CD4-positive, alpha-beta memory T cell (primary cell): ENCODE measurements at places on chromosomes 6 and 20.

DNA sequence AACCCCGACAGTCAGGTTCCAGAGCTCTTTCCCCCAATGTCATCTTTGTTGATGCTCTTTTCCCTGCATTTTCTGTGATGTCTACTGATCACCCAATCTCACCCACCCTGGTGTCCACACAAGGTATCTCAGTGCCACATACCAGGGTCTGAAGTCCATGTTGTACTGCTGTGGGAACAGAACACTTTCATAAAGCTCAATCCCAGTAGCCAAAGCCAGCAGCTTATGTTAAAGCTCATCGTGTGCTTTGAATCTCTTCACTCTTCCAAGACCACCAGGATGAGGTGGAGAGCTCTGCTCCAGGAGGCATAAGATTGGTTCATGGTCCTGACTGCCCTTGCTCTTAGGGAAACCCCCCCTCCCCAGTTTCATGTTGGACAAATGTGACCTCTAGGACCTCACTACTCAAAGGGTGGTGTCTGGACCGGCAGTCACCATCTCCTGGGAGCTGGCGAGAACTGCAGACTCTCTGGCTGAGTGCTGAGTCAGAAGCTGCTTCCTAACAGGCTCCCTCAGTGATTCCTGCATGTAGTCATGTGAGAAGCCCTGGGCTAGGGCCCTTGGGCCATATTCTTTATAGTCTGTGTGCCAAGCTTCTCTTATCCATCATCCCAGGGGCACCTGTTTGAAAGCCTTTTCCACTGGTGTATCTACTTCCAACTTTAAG is 13.4 kb upstream of the CPNE5 start:
- no peak for DNase-seq

GRCh38 chr20:1467355-1468116 is 887 bp upstream of the NSFL1C start:
- DNase-seq: no peak

GRCh38 chr6:21263531-21264287 is 329.8 kb upstream of the SOX4 start:
- DNase-seq: no peak

DNA sequence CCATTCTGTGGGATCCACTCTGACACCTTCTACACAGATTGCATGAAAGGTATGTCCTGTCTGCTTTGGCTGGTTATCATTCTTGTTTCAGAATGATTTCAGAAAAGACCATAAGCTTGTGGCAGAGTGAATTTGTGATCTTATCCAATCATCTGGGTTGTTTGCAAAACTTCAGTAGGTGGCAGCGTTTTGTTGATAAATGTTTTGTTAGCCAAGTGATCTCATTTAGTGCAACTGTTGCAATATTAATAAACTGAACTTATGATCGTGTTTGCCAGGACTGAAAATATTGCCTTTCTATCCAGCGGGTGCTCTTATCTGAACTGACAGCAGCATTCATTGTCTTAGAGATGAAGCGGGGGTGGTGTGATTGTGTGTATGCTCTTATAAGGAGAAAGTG is 613.2 kb upstream of the NOX3 start:
- no peak for DNase-seq

- no peak for DNase-seq
These were observed 136.7 kb upstream of the RALGAPA2 start for GRCh38 chr20:20849161-20849560.

DNA sequence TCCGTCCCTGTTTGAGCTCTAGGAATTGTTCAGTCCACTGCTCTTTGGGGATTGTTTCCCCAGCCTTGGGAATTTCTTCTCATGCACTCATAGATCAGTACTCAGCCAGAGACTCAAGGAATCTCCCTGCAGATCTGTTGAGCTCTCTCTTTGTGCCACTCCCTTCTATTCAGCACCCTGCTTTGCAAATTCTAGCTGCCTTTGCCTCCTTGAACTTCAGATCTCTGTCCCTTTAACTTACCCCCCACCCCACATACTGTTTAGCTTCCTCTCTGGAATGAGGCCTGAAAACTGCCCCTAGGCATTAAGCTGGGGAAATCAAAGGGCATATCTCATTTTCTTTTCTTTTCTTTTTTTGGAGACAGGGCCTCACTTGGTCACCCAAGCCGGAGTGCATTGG is 30.5 kb downstream of the QRSL1 start:
- DNase-seq: no peak

DNA sequence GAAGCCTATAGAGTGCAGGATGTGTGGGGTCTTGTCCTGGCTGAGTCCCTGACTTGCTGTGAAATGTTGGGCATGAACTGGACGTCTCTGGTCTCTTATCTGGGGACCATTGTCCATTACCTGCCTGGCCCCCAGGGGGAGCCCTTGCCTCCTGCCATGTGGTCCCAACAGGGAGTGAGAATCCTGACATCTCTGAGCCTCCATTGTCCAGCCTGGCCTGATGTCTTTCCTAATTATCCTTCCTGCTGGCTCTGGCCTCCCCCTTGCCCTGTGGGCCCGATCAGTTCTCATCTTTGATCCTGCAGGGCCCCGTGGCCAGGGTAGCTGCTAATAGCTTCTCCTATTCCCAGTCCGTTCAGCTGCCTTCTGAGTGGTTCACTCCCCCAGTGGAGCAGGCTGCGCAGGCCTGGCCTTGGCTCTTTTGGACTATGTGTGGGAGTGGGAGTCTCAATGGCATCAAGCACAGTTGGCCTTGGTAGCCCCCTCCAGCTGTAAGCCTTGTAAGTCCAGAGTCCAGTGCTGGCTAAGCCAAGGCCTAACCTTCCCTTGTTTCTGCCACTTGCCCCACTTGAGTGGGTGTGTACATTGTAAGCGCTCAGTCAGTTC is 77.9 kb upstream of the RALY start:
- no peak for DNase-seq
